ENCODE measurements at places on chromosomes 16 and 17.

DNA sequence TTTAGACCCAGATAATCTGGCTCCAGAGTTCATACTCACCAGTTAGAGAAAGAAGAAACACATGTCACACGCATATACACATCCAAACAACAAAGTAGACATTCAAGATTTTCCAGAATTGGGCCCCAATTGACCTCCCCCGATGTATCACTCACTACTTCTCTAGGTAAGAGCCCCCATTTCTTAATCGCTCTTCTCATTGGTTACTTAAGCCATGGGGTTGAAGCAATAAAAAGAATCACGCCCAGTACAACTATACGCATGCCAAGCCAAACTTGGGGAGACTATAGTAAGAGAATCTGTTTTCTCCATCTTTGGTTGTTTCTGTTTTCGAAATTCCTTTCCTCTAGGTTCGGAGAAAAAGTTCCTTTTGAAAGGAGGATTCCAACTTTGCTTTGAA lies 565 bp downstream of the DDX52 start:
- DNase-seq = peak; percentile 36

- no peak for DNase-seq
These were observed 151.5 kb downstream of the LGALS9B start for GRCh38 chr17:20315821-20316220.

- no peak for DNase-seq
These were observed at the start of gene GUCY2D for GRCh38 chr17:8001976-8002720. Gene GUCY2D, plus strand, starts transcription at chr17:8002615. Its CDS starts 433 bp downstream, at chr17:8003048.

DNA sequence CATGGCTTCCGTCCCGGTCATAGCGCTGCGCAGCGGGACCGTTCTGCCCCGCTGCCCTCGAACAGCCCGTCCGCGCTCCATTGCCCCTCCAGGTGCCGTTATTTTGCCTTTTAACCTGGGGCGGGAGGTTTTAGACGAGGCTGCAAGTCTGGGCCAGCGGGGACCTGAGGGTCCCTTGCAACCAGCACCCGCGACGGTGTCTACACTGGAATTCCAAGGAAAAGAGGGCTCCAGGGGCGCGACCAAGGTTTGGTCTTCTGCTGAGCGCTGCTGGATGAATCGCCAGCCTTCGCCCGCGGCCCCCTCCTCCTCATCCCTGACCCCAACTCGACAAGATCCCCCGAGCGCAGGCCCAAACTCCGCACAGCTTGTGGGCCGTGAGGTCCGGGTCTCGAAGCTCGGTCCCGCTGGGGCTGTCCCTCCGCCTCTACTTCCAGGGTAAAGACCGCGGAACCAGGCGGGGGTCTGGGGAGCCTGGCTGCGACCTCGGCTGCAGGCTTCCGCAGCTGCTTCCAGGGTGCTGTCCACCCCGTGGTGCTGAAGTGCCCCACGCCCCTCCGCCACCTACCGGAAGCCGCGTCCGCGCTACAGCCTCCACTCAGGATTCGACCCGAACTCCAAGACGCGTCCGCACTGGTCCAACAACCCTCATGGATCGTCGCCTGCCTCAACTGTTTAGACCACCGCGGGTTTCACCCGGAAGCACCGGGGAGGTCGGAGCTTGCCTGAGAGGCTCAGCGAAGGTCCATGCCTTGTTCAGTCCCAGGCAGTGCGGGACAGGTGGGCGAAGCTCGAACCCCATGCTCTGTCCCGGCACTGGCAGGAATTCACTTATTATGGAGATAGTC lies 10.1 kb upstream of the CA4 start:
- no peak for DNase-seq

GRCh38 chr17:35064516-35065215 lies 1.2 kb upstream of the RFFL start:
- no peak for DNase-seq

GRCh38 chr17:52395308-52395707 lies 236.8 kb upstream of the CA10 start:
- DNase-seq = no peak

- DNase-seq = no peak
These were observed 153.5 kb upstream of the CDC42EP4 start for GRCh38 chr17:73465130-73465952.

DNA sequence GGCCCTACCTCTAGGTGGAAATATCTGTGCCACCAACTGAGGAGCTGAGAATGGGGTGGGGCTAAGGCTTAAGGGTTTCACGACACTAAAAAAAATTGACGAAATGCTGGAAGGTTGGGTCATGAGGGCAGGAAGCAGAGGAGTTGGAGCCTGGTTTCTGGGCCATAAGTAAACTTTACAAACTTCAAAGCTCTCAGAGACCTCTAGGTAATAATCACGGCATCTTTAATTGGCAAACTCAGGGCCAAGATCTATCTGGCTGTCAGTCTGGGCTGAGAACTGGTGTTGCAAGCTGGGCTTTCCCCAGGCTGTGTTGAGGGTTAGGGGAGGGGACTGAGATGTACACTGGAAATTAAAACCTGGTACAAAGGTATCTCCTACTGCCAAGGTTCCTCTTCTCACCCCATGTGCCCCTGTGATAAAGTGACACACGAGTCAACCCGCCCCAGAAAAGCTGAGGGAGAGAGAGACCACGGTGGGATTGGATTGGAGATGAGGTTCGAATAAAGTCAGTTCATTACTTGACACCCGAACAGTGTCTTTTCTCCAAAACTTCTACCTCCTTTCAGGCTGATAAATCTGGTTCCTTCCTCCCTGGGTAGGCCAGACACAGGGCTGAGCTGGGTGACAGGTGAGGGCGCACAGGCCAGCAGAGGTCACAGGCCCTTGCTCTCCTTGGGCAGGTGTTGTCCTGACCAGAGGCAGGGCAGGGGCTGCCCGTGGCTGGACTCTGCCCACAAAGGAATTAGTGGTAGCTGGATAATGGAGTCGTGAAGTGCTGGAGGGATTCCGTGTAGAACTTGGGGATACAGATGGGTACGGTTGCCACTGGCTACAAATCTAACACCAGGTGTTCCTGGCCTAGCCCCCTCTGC lies 4.0 kb upstream of the ZNF768 start:
- no peak for DNase-seq

- no peak for DNase-seq
These were observed 61.2 kb downstream of the SPACA3 start for GRCh38 chr17:33052856-33053255.

DNA sequence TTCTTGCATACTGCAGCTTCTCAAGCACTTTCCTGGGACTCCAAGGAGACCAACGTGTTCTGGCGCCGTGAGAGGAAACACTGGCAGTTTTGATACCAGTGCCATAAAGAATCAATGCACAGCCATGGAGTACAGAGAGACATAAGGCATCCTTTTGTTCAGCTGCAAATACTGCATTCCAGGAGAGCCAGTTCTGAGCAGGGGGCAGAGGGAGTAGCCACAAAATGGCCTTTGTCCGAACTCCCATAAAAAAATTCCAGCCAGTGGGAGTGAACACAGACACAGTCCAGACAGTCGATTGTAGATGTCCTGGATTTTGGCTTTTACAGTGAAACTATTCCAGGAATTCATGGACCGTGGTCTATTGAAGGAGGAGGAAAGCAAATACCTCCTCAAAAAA lies 36.2 kb upstream of the TEKT3 start:
- DNase-seq = no peak

GRCh38 chr17:74417178-74418045 lies 14.5 kb upstream of the GPRC5C start:
- no peak for DNase-seq

- no peak for DNase-seq
These were observed 15.8 kb downstream of the CDH16 start for GRCh38 chr16:66902648-66903543.

GRCh38 chr16:13766334-13766733 lies 153.6 kb upstream of the ERCC4 start:
- DNase-seq = no peak

DNA sequence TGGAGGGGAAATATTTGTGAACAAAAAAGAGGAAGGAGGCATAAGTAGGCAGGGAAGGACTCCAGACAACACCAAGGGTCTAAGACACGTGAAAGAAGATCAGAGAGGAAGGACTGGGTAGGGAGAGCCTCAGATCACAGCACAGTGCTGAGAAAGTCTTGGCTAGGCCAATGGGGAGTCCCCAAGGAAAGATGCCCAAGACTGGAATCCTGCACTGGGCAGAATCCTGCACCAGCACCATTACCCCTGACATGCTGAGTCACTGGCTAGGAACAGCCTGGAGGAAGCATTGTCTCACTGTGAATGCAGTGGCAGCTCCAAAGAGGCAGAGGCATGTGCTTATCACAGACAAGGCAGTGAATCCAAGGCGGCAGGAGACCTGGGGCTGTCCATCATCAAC lies 19.2 kb downstream of the CLEC19A start:
- DNase-seq = no peak

DNA sequence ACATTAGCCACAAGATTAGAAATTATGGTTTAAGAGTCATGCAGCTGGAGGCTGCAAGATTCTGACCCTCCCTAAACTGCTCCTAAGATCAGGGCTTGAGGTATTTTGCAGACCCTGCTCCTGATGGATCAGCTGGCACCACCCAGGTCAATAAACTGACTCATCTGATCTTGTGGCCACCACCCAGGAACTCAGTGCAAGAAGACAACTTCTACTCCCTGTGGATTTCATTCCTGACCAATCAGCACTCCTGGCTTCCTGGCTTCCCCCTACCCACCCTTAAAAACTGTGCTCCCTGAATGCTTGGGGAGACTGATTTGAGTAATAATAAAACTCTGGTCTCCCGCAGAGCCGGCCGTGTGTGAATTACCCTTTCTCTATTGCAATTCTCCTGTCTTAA lies 25.0 kb upstream of the MILR1 start:
- no peak for DNase-seq
